ENCODE measurements at places on chromosomes 2 and 18.

- no peak for DNase-seq
Measured at GRCh38 chr2:44964752-44965236, 23.3 kb downstream of the SIX3 start.

- DNase-seq = no peak
Measured at GRCh38 chr2:212264187-212264586, 274.4 kb downstream of the ERBB4 start.

DNA sequence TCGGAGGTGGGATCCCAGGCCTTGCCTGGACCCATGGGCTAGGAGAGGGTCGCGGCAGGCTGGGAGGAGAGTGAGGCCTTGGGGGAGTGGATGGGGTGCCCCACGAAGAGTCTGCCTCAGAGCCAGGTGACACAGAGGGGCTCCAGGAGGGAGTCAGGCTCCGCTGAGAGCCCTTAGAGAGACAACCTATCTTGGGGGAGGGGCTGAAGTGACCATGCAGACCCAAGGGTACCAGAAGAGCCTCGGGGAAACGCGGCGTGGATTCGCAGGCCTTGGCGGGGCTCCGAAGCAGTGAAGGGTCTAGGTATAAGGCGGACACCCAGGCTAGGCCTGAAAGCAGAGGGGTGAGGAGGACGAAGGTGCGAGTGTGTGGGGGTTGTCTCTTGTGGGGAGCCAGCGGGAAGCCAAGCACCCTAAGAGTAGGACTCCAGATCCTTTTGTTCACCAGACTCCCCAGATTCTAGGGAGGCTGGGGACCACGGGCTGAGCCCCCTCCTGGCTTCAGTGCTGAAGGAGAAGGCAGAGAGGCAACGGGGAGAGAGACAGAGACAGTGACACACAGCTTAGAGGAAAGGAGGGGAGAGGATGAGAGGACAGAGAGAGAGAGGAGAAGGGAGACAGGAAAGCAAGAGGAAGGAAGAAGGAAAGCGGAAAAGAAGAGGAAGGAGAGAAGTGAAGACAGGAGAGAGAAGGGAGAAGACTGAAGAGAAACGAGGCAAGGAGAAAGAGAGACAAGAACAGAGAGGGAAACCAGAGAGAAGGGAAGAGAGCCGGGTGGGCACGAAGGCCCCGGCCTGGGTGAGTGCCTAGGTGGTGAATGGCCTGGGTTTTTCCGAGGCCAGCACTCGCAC is 1.1 kb upstream of the HOXD11 start:
- no peak for DNase-seq

DNA sequence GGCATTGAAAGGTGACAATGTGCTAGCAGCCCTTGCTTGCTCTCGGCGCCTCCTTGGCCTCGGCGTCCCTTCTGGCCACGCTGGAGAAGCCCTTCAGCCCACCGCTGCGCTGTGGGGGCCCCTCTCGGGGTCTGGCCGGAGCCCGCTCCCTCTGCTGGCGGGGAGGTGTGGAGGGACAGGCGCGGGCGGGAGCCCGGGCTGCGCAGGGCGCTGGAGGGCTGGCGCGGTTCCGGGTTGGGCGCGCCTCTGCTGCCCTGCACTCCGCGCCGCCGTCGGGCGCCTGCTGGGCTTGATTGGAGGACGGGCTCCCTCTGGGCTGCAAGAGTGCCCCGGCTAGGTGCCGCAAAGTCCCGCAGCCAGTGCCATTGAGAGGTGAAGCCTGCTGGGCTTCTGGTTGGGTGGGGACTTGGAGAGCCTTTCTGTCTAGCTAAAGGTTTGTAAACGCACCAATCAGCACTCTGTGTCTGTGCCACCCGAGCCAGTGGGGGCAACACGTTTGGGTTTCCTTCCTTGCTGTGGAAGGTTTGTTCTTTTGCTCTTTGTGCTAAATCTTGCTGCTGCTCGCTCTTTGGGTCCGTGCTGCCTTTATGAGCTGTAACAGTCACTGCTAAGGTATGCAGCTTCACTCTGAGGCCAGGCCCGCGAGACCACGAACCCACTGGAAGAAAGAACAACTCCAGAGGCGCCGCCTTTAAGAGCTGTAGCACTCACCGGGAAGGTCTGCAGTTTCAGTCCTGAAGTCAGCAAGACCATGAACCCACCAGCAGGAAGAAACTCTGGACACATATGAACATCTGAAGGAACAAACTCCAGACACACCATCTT is 14.8 kb upstream of the IMP4 start:
- DNase-seq = no peak
